ENCODE measurements at places on chromosomes 5 and 9.

DNA sequence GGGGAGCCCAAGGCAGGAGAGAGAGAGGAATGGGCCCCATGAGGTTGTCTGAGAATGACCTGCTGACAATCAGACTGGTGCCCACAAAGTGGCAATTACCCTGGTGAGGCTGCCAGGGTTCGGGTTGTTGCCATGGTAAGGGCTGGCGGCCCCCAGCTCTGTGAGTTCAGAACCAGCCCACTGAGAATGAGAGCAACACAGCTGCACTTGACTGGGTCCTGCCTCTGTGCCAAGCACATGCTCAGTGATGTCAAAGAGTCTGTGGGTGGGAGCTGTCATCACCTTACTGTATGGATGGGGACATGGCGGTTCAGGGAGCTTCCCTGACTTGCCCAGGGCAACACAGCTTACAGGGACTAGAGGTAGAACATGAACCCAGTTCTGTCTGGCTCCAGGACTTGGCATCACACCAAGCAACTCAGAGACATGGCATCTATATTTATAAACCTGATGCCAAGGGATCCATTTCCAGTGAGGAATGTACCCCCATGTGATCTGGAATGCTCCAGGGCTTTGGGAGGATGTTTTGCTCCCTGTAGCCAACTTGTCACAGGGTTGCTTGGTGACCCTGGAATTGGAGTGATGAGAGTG, 38.2 kb upstream of the TEX48 start:
- no peak for DNase-seq

- DNase-seq: no peak
Measured at GRCh38 chr9:119951090-119951489, 581.9 kb upstream of the BRINP1 start.

GRCh38 chr5:95178046-95178651, 106.7 kb downstream of the MCTP1 start:
- peak; percentile 23 for DNase-seq

DNA sequence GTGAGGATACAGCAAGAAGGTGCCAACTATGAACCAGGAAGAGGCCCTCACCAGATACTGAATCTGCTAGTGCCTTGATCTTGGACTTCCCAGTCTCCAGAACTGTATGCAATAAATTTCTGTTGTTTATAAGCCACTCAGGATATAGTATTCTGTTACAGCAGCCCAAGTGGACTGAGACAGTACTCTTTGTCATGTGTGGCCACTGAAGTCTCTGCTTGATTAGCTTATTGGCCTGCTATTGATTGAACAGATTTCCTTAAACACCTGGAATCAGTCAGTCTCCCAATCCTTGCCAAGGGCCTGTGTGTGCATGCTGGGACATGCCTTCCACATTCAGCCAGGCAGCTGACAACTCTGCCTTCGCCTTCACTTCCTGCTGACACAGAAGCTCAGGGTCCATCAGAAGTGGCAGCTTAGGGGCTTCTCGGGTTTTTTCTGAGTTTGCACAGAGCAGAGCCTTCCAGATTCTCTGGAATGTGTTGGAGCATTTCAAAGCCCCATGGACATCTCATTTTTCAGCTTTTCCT, 13.7 kb upstream of the ROR2 start:
- no peak for DNase-seq

DNA sequence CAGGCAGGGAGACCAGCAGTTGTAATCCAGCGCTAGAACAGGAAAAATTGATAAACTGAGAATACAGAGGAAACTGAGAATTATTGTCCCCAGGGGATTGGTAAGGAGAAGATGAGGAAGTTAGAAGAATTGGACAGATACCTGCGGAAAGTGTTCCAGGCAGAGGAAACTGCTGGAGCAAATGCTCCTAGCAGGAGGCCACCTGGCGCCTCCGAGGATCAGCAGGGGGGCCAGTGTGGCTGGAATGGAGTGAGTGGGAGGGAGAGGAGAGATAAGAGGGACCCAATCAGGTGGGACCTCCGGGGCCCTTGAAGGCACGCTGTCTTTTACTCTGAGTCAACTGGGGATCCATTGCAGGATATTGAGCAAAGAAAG, 695 bp upstream of the ANXA6 start:
- no peak for DNase-seq

DNA sequence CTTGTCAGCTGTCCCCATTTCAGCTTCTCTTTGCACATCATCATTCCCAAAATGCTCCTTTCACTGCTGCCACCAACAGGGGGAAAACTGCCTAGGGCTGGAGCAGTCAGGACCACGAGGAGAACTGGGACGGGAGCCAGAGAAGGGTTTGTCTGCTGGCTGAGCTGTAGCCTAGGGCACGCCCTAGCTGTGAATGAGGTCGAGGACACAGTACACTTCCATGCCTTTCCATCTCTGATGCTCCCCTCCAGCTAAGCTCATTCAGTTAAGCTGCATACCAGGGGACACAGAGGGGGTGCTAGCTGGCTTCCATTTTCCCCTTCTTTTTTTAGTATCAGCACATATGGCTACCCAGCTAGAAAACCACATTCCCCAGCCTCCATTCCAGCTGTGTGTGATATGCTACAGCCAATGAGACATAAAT, 64.7 kb downstream of the STK10 start:
- DNase-seq: peak; percentile 20

- no peak for DNase-seq
Measured at GRCh38 chr9:125140576-125140975, 2.8 kb downstream of the SCAI start.

DNA sequence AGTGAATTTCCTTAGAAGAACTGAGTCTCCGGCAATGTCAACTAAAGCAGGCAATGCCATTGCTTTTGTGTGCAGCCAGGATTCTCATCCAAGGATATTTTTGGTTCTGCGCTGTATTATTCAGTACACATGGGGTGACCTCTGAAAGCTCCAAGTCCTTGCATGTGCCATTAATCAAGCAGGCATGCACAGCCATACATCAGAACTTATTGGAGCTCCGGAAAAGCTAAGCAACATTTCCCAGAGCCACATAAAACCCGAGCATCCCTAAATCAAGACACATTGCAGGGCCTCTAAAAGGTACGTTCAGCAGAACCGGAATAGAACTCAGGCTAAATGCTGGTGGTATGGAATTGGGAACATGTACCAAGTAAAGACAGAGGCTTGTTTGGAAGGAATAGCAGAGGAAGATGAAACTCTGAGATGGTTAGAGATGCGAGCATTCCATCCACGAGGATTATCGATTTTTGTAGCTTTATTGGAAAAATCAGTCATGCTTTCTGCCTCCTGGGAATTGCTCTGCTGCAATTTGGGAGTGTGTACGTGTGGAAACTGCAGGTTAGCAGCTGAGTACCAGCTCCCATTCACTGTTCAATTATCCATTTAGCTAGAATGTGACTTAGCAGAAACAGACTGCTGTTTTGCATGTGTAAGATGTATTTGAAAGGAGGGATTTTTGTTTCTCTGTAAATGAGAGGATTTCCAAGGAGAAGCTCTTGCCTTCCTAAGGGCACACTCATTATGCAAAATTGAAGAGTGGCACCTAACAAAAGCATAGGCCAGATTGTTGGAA, 143.7 kb upstream of the WWC1 start:
- no peak for DNase-seq

DNA sequence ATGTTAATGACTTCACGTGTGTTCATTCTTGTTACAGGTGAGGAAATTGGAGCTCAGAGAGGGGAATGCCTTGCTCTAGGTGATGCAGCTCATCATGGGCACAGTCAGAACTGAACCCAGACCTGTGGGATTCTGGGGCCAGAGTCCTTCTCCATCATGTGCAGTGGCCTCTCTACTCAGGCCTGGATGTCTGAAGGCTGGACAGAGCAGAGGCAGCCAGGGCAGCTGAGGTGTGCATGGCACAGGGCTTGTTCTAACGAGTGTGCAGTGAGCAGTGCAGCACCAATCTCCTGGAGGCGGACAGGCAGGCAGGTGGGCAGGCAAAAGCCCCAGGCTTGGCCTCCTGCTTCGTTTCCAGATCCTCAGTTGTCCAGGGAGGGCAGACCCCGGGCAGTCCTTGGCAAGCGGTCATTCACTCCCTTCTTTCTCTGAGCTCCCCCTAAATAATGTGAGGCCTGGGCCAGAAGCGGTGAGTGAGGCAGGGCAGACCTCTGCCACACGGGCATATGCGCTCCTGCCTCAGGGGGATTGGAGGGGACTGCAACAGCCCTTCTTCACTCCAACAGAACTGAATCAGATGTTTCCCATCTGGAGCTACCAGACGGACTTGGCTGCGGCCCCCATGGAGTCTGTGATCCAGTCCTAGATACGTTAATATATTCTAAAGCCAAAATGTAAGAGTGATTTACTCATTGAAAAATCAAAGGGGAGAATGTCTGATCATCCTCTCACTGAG, 68.7 kb upstream of the FSTL4 start:
- no peak for DNase-seq

DNA sequence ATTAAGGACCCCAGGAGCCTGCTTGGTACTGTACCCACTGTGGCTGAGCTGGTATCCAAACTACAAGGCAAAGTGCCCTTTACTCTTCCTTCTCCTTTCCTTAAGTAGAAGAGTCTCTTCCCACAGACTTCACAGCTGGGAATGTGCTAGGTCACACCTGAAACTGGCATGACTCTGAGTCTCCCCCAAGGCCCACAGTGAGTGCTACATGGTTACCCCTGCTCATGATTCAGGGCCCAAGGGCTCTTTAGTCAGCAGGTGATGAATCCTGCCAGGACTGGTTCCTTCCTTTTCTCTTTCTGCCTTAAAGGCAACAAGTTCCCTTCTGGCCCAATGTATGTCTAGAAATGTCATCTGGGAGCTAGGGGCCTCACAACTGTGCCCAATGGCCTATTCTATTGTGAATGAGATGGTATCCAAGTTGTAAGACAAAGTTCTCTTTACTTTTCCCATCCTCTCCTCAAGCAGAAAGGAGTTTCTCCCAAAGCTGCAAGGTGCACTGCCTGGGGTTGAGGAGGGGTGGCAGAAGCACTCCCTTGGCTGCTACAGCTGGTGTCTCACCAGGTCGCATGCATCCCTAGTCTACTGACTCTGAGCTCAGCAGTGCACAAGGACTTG, 134.4 kb downstream of the TMEM38B start:
- DNase-seq: no peak

DNA sequence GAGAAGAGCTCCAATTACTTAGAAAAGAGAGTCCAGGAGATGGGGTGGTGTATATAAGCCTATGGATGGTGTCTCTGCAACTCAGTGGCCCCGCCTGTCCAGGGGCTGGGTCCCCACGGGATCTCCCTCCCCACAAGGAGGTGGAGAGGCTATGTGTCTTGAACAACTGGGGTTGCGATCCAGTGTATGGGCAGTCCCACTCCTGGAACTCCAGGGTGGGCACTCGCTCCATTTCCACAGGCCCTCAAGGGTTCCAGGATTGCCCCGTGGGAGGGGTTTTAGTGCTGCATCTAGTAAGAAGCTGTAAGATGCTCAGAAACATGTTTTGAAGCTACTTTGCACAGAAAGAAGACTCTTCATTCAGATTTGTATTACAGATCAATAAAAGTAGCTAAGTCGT, 558 bp upstream of the SMAD5 start:
- no peak for DNase-seq

DNA sequence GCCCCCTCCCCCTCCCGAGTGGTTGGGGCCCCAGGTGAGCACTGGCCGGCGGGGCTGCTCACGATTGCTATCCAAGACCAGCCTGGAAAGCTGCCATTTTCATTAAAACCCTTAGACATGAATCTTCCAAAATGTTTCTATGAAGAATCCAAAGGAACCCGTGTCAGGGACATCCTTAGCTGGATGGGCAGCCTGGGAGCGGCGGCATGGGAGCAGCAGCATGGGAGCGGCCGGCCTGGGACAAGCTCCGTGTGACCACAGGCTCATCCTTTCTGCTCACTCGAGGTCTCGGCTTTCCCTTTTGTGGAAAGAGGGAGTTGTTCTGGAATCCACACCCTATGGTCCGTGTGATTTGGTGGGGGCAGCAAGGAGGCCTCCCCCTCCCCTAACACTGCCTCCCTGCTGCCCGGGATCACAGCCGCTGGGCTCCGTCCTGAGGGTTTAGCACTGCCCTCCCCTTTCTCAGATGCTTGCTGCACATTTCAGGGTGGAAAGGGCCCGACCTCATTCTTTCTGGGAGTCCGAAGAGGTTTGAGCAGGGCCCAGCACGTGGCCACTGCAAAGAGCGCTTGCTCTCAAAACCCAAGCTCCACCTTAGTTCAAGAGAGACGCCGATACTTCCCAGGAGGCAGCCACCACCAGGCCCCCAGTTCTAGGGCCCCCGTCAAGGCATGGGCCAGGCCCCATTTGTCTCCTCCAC, 127.7 kb downstream of the RXRA start:
- DNase-seq: no peak

GRCh38 chr5:112013660-112014059, 256.7 kb upstream of the NREP start:
- DNase-seq: no peak

- DNase-seq: no peak
Measured at GRCh38 chr5:16812911-16813310, 123.2 kb downstream of the MYO10 start.
